ENCODE measurements at places on chromosomes 3 and 15.

DNA sequence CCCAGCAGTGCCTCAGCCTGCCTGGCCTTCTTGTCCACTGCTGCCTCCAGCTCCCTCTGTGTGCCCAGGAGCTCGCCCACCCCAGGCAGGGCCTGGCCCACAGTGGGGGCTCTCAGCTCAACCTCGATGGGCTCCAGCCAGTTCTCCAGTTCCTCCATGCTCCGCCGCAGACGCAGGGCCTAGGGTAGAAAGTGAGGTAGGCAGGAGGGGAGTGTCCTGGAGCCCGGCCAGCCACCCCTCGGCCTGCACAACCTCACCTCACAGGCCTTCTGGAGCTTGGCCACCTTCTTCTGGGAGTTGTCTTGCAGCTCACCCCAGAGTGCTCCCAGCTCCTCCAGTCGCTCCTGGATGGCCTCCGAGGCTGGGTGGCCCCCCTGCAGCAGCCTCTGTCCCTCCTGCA is 18.7 kb downstream of the PLA2G4B start:
- DNase-seq = no peak

GRCh38 chr3:51002495-51002894 is 327.8 kb downstream of the DOCK3 start:
- no peak for DNase-seq

DNA sequence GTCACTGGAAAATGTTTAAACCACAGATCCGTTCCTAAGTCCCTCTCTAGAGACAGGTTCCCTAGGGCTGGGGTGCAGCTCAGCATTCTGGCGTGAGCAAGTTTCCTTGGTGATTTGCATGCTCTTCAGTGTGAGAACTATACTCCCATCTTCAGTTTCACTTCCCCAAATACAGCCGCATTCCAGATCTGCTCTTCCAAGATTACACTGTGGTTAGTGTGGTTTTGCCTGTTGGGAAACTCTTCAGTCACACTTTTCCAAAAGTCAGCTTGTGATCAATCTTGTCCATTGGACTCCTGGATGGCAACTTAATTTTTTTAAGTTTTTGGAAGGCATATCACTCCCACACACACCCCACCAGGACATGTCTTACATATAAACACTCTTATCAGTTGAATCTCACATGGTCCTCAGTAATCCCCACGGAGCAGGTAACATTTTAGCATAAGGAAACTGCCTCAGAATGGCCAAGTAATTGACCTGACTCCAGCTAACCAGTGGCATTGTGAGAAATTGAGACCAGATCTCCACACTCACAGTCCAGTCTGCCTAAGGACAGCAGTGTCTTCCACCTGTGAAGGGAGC is 33.5 kb upstream of the PTPN23 start:
- DNase-seq = peak; percentile 29

- DNase-seq = no peak
Measured at GRCh38 chr3:108131475-108132134, 40.8 kb upstream of the CD47 start.

DNA sequence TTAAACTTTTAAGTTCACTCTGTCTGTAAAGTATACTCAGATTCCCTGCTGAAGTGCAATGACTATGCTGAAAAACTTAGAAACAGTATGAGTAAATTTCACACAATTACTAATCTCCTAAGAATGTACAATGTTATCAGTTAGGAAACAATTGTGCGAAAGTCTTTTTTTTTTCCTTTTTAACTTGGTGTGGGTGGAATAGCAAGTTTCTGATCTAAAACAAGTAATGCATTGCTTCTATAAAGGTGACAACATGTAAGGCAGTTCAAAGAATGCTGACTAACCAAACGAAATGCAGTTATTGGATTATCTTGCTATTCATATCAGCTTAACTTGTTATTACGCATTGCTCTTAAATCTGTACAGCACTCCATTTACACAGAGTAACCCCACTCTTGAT is 19.3 kb upstream of the SLC12A8 start:
- peak; percentile 46 for DNase-seq

DNA sequence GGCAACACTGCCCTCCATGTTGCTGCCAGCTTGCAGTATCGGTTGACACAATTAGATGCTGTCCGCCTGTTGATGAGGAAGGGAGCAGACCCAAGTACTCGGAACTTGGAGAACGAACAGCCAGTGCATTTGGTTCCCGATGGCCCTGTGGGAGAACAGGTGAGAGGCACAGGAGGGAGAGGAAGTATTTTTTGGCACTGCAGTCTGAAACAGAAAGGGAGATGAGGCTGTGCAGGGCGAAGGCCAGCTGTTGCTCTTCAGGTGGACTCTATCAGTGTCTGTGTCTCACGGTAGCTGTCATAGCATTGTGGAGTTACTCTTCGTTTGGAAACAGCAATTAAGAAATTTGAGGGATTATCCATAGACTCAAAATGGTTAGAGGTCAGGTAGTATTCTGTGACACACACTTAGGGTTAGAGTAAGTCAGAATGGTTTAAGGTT is 8.0 kb downstream of the NFKBIZ start:
- DNase-seq = peak; percentile 52

DNA sequence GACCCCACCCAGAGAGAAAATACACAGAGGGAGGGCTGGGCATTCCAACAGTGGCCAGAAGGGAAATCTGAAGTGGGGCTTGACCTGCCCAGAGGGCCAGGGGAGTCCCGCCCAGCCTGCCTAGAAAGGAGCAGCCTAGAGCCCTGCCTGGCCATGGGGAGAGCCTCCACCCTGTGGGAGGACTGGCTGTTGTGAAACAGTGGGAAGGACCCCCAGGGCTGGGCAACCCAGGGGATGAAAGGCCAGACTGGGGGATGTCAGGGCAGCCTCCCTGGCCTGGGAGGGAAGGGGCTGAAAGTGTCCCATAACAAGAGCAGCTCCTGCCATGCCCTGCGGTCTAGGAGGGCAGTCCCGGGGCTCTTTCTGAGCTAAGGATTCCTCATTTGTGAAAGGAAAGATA is 69.0 kb downstream of the SLC12A8 start:
- DNase-seq = no peak

GRCh38 chr3:129040579-129041300 is 19.8 kb upstream of the GP9 start:
- DNase-seq = no peak

All from kidney tubule cell (primary cell).